COR-L47 (cell line): ENCODE measurements at places on chromosomes 11 and 22.
A peak's percentile ranks its signal among the peaks of the same experiment; 100 is the strongest.

DNA sequence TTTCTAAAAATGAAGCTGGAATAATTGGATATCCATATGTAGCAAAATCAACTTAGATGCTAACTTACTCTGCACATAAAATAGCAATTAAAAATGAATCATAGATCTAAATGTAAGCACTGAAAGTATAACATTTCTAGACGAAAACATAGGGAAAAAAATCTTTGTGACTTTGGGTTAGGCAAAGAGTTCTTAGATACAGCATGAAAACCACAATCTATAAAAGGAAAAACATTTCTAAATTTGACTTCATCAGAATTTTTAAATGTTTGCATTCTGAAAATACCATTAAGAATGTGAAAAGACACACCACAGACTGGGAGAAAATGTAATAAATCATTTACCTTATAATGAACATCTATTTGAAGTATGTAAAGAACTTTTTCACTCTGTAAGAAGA lies 128.8 kb downstream of the APIP start:
- DNase-seq, result no peak

DNA sequence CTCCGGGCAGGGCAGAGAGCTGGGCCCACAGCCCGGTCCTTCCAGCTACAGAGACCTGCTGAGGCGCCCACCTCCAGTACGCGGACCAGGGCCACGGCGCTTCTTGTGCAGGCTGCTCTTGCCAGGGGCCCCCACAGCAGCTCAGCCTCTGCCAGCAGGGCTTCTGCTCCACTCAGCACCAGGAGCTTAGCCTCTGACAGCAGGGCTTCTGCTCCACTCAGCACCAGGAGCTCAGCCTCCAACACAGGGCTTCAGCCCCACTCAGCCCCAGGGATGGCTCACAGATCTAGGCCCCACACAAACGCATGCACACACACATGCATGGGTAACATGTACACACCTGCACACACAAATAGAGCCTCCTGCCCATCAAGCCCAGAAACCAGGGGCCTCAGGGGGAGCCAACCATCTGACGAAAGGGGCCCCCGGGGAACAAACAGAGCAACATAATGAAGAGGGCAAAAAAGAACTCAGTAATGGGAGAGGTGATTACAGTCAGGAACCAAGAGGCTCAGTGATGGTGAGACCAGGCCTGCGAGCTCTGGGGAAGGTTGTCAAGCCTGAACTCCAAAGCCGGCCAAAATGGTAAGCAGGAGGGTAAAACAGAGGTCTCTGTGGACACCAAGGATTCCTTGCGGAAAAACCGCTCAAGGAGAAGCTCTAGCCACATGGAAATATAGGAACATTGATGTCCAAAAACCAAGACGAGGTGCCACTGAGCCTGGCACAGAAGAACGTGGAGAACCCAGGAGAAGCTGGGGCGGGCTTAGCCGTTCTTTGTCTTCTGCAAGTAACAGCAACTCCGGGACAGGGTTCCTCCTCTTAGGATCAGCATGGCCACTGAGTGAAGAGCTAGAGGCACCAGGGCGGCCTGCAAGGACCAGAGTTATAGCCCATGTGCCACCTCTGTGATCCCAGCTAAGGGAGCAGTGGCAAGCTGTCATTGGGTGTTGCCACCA lies 46.5 kb downstream of the GNB1L start:
- DNase-seq, result no peak

GRCh38 chr11:122764371-122765090 lies 73.8 kb upstream of the CRTAM start:
- DNase-seq, result no peak

GRCh38 chr22:27776650-27776958 lies 25.0 kb downstream of the MN1 start:
- no peak for DNase-seq

- no peak for DNase-seq
Observed at GRCh38 chr11:129933891-129934290, 38.5 kb upstream of the NFRKB start.

DNA sequence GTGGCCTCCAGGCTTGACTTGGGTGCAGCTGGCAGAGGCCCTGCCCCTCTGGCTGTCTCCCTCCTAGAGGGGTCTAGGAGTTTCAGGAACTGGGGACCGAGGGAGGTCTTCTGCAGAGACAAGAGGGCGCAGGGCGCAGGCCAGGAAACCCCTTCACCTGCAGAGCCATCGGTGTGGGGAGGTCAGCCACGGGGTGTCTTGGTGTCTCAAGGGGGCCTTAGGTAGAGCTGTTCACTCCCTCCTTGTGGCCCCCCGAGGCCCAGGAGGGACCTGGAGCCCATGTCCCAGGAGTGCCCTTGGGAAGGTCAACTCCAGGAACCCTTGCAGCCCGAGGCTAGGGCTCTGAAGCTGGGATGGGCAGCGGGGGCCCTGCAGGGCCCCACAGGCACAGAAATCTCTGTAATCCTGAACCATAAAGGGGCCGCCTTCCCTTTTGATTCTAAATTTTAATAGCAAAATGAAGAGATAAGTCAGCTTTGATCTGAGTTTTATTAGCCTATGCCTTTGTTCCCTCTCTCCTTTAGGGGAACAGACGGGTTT lies 31.4 kb upstream of the TH start:
- no peak for DNase-seq

DNA sequence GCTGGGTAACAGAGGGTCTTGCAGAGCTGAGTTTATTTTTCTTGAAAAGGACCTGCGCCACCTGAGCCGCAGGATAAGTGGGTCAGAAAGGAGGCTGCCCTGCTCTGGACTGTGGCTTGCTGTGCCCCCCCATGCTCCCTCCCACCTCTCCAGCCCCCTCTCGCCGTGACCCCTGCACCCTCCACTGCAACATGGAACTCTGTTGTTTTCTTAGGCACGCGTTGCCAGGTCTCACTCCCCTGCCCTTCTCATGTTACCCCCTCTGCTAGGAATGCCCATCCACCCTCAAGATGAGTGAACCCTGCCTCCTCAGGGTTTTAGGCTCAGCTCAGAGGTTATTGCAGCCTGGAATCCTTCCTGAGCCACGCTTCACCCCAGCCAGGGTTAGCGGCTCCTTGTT lies 10.8 kb downstream of the ETS1 start:
- no peak for DNase-seq

- peak; percentile 60 for DNase-seq
Observed at GRCh38 chr11:58905011-58905720, 34.1 kb upstream of the GLYATL1 start.

GRCh38 chr11:80722629-80723028 lies 1281.8 kb upstream of the TENM4 start:
- DNase-seq, result no peak

DNA sequence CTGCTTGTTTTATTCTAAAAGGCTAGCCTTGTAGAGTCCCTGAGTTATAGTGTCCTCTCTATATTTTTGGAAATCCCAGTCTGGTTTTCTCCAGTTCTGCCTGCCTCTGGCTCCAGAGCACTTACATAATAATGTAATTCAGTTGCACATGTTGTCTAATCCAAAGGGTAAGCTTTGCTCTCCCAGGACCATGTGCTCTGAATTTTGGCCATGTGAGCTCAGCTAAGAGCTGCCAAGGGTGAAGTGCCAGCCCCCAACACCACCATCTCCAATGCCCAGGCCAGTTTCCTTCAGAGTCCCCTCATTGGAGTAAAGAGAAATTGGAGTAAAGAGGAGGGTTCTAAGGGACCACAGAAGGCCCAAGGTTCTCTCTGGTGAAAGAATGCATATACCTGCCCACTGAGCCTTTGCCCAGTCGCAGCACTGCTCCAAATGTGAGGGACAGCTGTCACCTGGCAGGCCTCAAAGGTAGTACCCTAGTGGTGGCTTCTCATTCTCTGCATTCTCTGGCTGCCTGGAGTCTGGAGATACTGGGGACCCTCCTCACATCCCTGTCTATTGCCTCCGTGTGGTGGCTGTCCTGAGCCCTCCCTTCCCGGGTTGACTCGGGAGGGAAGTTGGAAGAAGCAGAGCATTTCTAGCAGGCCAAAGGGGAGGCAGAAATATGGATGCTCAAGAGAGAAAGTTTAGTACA lies 4.9 kb downstream of the CRY2 start:
- no peak for DNase-seq

- no peak for DNase-seq
Observed at GRCh38 chr11:73340164-73340563, 32.1 kb downstream of the ARHGEF17 start.

DNA sequence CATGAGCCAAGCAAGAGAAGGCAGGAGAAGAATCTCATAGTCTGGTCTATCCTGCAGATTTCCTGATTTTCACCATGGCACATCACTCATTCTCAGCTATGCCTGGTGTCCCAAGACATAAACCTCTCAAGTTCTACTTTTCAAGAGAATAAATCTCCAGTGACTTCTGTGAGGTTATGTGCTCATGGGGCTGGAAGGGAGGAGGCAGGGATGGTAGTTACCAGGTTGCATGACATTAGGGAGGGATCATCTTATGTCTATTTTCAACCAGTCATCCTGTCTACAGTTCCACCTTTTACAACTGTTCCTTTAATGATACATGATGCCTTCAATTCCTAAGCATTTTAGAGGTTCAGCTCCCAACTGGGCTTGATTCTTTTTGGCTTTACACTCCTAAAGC lies 297.7 kb downstream of the SOX6 start:
- no peak for DNase-seq

- no peak for DNase-seq
Observed at GRCh38 chr22:37026325-37026724, 6.8 kb downstream of the MPST start.

- no peak for DNase-seq
Observed at GRCh38 chr22:22578702-22579424, 19.8 kb upstream of the PRAME start.

- DNase-seq, result no peak
Observed at GRCh38 chr11:131955904-131956303, 585.5 kb downstream of the NTM start.

DNA sequence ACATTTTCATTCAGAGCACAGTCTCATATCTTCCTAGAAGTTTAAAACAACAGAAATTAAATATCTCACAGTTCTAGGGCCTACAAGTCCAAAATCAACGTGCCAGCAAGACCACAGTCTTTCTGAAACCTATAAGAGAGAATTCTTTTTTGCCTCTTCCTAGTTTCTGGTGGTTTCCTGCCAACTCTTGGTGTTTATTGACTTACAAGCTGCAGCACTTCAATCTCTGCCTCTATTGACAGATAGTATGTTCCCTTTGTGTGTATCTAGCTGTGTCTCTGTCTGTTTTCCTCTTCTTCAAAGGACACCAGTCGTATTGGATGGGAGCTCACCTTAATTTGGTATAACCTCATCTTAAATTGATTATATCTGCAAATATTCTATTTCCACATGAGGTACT lies 347.5 kb downstream of the DCDC1 start:
- no peak for DNase-seq

GRCh38 chr11:117819096-117820040 lies 5.2 kb downstream of the FXYD2 start:
- peak; percentile 57 for DNase-seq

DNA sequence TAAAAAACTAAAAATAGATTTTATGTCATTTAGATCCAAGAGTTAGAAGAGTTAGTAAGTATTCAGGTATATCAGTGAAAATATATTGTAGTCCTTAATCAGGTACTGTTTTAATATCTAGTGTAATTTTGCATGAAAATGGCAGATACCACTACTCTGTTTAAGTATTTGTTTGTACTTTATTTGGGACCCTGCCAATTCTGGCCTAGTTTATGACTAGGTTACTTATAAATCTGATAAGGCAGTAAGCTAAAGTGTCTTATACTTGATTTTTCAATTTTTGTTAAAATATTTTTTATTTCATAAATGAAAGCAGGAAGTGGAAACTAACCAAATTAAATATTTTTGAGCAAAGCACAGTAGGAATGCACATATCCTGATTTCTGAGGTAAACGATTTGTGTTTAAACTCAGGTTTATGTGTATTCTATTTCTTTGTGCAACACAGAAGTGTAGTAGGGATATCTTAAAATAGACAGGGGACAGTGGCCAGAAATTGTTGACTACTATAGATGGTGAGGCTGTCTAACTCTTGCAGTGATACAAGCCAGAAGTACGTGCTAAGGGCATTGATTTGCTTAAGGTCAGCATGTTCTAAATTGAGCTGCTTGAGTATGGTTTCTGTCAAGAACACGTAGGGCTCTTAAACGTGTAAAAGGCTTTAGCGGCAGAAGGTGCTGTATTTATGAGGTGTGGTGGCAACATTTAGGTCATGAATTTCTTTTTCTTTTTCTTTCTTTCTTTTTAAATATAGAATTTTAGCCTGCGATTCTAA lies 34.0 kb downstream of the HIPK3 start:
- DNase-seq, result no peak

- DNase-seq, result no peak
Observed at GRCh38 chr11:1194231-1194976, 28.5 kb upstream of the MUC5B start.

DNA sequence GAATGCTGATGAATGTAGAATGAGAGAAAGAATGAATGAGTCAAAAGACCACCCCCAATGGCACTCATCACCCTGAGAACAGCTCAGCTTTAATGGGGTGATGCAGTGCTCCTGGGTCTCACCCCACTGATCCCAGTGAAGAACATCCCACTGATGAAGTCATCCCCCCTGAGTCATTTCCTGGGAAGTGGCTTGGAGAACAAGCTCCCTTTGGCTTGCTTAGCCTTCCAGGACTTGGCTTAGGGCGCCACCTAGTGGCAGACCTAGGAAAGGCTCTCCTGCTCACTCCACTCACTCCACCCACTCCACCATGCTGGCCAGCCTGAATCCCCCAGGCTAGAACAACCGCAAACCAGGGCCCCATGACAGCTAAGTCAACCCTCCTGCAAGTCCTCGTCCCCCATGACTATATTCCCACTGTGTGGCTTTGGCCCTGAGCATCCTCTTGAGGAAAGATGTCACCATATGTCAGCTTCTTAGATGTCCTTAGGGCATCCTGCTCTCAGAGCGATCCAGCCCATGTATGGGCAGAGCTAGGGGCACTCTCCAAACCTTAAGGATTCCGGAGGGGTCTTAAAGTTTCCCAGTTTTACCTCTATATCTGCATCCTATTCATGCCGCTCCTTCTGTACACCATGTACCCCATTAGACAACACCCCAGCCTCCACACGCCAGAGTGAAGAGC lies 17.8 kb upstream of the TMPRSS13 start:
- DNase-seq, result peak; percentile 82

DNA sequence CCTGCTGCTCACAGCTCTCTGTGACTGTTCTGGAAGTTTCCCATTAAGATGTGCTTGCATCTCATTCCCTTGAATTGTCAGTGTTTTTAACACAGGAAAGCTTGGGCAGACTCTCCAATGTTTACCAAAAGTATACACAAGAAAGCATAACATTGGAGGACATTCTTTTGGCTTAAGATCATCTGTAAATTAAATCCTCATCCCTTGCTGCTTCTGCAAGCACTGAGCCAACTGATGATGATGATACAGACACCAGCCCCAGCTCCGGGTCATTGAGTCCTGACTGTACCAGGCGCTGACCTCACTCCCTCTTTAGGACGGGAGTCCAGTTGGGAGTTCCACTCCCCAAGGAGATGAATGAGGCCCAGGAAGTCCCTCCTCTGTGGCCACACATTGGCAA lies 23.8 kb downstream of the CD82 start:
- DNase-seq, result no peak

- DNase-seq, result no peak
Observed at GRCh38 chr11:41446566-41446965, 12.9 kb downstream of the LRRC4C start.
